H1 (cell line): ENCODE measurements at places on chromosomes 12 and 14.

- DNase-seq: no peak
Measured at GRCh38 chr14:88163731-88164255, 158.9 kb downstream of the GPR65 start.

DNA sequence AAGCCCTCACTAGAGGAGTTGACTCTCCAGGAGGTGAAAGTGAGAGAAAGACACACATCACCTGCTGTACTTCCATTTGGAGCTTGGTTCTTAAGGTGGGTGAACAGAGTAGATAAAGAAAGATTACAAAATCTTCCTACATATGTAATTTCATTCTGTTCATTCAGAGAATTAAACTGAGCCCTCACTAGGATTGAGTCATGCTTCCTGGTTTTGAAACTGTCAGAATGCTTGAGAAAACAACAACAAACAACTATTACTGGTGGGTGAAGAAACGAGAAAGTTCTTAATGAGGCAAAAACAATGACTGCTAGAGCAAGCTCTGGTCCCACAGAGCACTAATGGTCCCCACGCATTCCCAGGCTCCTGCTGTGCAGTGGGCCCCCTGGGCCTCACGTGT is 841.7 kb downstream of the VRK1 start:
- no peak for DNase-seq

DNA sequence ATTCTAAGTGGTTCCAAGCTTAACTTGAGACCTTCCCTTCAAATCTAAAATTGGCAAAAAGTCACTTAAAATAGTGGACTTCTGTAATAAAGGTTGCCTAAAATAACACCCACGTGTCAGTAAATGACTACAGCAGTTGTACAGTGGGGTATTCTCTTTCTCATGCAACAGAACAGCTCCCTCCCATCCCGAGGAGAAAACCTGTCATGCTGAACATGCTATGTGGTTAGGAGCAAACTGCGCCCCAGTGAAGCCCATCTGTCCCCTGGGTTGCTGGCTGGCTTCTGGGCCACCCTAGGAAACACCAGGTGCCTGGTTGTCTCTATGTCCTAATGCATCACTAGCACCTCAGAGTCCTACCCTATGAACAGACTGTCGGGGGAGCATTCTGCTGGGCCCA is 2.7 kb downstream of the BTBD6 start:
- DNase-seq: no peak

GRCh38 chr14:60287452-60287851 is 38.4 kb downstream of the PPM1A start:
- no peak for DNase-seq

DNA sequence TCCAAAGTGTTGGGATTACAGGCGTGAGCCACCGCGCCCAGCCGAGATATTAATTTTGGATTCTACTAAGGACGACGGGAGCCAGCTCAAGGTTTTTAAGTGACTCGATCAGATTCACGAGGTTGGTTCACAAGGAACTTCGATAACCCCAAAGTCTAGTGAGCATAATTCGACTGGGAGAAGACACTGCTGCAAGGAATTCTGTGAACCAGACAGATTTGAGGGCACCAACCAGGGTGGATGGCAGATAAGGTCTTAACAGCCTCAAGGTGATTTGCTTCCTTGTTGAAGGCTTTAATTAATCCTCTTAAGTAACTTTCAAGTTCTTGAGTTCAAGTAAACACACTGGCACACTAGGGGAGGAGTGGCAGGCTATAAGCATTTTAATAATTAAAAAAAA is 1.1 kb upstream of the KLHDC2 start:
- no peak for DNase-seq
